ENCODE measurements at places on chromosomes 12 and 14. TPM values are rescaled to one million over a fixed set of nuclear protein-coding genes. Genes with fewer than 3 reads are reported as not detected.

The TRHDE gene
- total RNA-seq, result 0.21 TPM

The TAMALIN gene
- total RNA-seq, result 122 TPM

The DCTN2 gene
- total RNA-seq, result 52.2 TPM

The RNASE3 gene
- 2.2 TPM for total RNA-seq

The NFYB gene
- 14.1 TPM for total RNA-seq

The BCL11B gene
- total RNA-seq, result 101 TPM

The GPR68 gene
- 1.7 TPM for total RNA-seq

The SLC10A1 gene
- not detected for total RNA-seq

The FOXM1 gene
- total RNA-seq, result 0.84 TPM

Data from mononuclear cell (primary cell).